ENCODE measurements at places on chromosomes 7 and 10. TPM values are rescaled to one million over a fixed set of nuclear protein-coding genes. Genes with fewer than 3 reads are reported as not detected.

Gene EMX2
- total RNA-seq: 20.1 TPM

Gene AKR1C1
- total RNA-seq: 13.7 TPM

Gene SPOCK2
- total RNA-seq: 258 TPM

Gene AHCYL2
- total RNA-seq: 96.9 TPM

Gene RBP3
- total RNA-seq: not detected

Gene CDHR1
- total RNA-seq: 14.2 TPM

Gene SORCS1
- 40.8 TPM for total RNA-seq

Gene SLC26A4
- total RNA-seq: 5.7 TPM

Gene PRSS37
- not detected for total RNA-seq

- no peak for DNase-seq
Measured at GRCh38 chr10:77223526-77224460, 413.8 kb downstream of the KCNMA1 start.

- no peak for DNase-seq
Measured at GRCh38 chr10:117762819-117763172, 220.2 kb downstream of the EMX2 start.

DNA sequence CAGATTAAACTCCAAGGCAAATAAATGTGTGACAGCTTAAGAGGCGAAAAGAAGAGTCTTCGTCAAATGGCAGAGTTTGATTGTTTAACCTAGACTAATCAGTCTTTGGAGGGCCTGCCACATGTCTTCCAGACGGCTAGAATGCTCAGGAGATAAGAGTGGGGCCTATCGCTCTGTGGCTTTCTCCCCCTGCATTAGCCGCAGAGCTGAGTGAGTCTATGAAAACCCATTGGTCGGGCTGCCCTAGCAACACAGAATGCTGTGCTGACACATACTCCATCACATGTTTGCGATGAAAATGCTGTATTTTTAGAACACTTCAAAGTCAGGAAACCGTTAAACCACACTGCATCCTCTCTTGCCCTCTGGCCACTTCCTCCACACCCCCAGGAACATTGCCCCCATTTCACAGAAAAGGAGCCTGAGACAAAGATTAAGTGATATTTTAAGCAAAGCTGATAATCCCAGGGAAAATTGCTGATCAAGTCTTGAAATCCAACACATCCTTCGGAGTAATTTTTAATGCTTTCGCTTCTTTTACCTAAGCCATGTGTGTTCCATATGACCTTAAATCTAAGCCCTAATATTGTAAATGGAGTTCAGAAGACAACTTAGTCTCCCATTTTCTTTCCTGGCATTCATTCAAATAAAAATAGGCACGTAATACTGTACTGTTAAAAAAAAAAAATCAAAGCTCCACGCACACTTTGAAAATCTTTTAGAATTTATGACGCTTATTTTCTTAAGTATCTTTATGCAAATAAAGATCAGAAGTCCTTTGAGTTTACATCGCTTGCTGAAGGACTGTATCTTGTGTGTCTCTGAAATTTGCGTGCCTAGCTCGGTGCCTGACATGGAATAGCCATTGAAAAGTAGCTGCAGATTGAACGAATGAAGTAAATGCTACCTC, 161.2 kb downstream of the CELF2 start:
- DNase-seq: no peak

DNA sequence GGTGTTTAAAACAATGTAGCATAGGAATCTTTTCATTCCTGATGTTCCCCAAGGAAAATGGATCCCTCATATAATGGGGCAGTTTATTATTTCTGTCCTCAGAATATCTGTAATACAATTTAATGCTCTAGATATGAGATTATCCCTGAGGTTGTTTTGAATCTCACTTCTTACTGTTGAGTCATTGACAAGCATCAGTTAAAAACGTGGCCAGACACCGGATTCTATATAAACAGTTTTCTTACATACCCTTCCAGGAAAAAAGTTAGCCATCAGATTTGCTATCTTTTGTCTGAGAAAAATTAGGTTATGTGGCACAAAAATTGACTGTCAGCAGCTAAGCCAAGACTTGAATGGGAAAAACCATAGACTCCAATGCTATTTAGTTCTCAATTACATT, 539.8 kb upstream of the CELF2 start:
- DNase-seq: no peak

- DNase-seq: no peak
Measured at GRCh38 chr10:16776896-16777295, 40.3 kb downstream of the RSU1 start.

GRCh38 chr7:41809529-41809939, 106.6 kb upstream of the INHBA start:
- DNase-seq: no peak

DNA sequence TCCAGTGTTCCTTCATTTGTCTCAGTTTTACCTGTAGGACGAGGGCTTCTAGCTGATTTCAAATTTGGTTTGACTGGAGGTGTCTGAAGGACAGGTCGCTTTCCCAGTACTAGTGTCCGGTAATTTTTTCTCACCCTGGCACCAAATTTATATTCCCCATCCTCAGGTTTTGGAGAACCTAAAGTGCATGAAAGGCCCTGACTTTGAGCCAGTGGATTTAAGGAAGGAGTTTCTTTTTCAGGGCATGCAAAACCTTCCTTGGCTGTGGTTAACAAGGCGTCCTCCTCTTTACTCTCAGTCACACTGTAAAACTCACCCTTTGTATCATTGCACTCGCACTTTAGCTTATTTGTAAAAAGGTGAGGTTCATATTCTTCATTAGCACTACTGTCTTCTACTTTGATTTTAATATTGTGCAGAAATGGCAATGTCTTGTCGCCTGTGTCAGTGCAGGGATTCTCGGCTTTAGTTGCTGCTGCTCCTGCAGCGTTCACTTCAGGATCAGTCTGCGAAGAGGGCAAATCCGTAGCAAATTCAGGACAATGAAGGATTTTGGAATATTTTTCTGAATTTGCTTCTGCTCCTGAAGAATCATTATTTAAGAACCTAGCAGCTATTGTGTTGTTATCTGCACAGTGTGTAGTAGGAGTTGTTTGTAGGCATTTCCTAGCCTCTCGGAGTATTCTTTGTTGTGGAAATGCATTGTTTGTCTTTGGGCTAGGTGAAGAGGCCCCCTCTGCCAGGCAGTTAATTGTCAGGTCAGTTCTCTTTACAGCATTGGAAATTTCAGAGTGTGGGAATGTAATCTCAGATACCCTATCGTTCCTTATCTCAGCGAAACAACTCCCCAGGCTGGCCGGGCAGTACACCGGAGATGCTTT, 9.9 kb downstream of the SKIDA1 start:
- no peak for DNase-seq

GRCh38 chr10:22495396-22495795, 150.1 kb downstream of the SPAG6 start:
- DNase-seq: no peak

- no peak for DNase-seq
Measured at GRCh38 chr10:112698818-112699164, 251.3 kb upstream of the TCF7L2 start.

DNA sequence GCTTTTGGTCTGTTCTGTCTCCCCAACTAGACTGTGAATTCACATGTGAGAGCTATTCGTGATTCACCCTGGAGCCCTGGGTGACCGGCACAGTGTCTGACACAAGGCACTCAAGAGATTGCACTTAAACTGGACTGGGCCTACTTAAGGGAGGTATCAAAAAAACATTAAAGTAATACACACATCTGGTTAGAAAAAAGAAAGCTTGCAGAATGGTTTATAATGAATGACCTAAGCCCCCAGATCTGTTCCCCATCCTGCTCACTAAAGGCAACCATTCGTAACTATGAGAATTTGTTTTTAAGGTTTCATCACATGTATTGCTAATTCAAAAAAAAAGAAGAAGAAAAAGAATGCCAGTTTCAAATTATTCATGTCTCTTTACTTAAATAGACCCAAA, 74.5 kb downstream of the DGKI start:
- no peak for DNase-seq

GRCh38 chr7:84624927-84625326, 430.3 kb upstream of the SEMA3A start:
- no peak for DNase-seq

DNA sequence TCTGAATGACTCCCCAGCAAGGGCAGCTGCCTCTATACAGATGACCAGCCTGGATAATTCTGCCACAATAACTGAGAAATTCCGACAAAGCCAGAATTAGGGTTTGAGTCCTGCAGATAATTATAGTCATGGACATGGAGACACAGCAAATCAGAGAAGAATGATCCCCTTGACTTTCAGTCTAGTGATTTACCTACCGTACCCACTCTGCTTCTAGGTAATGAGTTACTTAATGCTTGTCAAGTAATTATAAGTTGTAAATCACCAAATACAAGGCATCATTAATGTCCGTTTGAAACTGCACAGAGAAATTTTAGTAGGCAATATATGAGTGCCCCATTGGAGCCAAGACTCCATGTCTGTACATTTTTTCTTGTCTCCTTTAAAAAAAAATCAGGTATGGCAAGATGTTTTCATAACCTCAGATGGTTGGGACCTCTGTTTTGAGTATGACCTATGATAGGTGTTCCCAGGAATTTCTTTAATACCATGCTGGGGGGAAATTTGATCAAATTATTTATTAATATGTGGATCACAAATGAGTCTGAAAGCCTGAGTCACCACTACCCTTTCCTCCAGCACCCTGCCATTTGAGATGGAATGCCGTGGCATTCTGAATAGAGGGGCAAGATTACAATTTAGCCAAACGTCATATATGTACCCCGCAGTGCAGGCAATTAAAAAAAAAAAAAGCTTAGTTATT, 5.5 kb upstream of the ARID5B start:
- DNase-seq: no peak

- no peak for DNase-seq
Measured at GRCh38 chr7:116577320-116577871, 52.6 kb downstream of the CAV1 start.

- no peak for DNase-seq
Measured at GRCh38 chr10:13961097-13961496, 369.6 kb downstream of the FRMD4A start.

- no peak for DNase-seq
Measured at GRCh38 chr7:40182452-40182851, 47.6 kb downstream of the SUGCT start.

GRCh38 chr7:11552676-11553296, 279.2 kb downstream of the THSD7A start:
- no peak for DNase-seq

- no peak for DNase-seq
Measured at GRCh38 chr10:102696736-102697135, 17.5 kb downstream of the ARL3 start.

DNA sequence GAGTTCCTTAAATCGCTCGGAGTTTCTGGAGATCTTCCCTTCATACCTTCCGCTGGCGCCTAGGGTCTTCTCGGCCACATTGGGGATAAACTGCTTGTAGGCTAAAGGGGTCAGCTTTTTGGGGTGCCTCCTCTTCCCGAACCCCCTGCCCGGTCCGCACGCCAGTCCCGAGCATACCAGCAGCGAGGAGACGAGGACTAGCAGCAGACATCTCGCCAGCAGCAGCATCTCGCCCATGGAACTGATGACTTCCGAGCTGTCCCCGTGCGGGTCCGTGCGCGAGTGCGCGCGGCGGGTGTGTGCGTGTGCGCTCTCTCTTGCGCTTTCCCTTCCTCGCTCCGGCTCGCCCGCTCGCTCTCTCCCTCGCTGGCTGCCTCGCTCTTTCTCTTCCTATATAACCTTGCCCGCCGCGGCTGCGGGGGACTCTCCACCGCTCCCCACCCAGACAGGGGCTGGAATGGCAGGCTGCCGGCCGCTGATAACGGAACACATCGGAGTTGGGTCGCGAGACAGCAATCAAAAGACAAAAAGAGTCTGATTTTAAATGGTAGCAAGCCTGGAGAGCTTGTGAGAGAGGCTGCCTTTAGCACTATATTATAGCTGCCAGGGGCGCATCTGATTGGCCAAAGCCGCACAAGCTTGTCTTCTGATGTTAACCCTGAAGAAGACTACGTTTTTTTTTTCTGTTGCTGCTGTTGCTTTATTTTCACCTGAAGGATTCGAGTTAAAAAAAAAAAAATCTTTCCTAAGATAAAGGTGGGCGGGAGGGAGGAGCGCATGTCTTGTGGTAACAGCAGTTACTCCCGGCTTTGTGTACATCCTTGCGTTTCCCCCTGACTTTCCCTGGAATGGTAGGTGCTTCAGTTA, at the start of gene SHH:
Gene SHH (minus strand): TSS at position 569 of the 867 bp plus-strand sequence. CDS start 341 bp downstream, at position 228.
- no peak for DNase-seq

GRCh38 chr7:92837000-92837749, 802 bp upstream of the CDK6 start:
- no peak for DNase-seq

DNA sequence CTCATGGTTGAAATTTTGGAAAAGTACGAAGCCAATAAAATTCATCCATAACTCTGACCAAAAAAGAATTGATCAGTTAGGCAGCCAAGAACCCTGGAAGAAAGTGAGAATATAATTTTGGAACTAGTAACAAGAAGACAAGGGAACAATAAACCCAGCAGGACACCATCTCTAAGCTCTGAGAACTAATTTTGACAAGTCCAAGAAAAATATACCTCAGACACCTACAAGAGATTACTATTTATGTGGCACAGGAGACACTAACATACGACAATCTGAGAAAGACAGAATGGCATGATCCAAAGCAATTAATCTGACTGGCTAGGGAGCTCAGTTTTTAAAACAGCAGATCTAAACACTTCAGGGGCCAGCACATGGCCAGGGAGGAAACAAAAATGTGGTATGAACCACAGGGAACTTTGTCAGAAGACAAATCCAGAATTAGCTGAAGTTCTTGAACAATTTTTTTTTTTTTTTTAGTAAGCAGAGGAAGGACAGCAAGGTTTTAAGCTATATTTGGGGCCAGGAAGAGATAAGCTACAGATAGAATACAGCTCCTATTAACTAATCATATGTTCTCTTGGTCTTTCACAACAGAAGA, 38.9 kb downstream of the PARD3 start:
- DNase-seq: no peak

GRCh38 chr7:43244784-43245183, 132.3 kb downstream of the HECW1 start:
- no peak for DNase-seq
